H9 (cell line): ENCODE measurements at places on chromosomes 12 and 14. TPM values are rescaled to one million over a fixed set of nuclear protein-coding genes. Genes with fewer than 3 reads are reported as not detected.

DNA sequence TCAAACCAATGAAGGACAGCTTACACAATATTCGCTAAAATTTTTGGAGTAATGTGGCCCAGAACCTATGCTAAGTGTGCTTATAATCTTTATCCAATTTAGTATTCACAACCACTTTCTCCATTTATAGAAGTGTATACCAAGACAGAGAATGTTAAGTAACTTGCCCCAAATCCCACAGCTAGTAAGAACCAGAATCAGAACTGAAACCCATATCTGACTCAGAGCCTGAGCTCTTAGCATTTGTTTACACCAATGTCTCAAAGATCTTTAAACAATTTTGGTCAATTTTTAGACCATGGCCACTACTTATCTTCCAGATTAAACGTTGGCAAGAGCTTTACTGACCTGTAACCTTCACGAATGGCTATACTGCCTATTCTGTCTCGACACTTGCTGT lies 53.0 kb downstream of the PAPLN start:
- DNase-seq: no peak
- no peaks in the 10 kb centered on the region for H3K27me3 ChIP-seq
- H3K36me3 ChIP-seq: peaks cover 16% of the 10 kb centered on the region; the same call in 1 of the 2 replicates
- peaks cover 7% of the 10 kb centered on the region; the same call in 1 of the 2 replicates for H3K4me1 ChIP-seq
- peak overlapping the region; percentile 65 for H3K27ac ChIP-seq

DNA sequence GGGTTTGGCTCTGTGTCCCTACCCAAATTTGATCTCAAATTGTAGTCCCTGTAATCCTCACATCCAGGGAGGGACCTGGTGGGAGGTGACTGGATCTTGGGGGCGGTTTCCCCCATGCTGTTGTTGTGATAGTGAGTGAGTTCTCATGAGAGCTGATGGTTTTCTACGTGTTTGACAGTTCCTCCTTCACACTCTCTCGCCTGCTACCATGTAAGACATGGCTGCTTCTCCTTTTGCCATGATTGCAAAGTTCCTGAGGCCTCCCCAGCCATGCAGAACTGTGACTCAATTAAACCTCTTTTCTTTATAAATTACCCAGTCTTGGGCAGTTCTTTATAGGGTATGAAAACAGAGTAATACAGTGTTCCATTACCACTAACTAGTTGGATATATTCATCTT lies 10.3 kb upstream of the LRRC23 start:
- peaks cover 5% of the 10 kb centered on the region for H3K36me3 ChIP-seq
- no peak overlapping the region for H3K27ac ChIP-seq
- no peak overlapping the region for H3K4me3 ChIP-seq
- no peak for DNase-seq
- H3K27me3 ChIP-seq: no peaks in the 10 kb centered on the region

The INSM2 gene
- not detected in 2 replicates for total RNA-seq

The NGB gene
- total RNA-seq: 0.11 and 0.26 TPM in 2 replicates

The KRT79 gene
- not detected in 2 replicates for total RNA-seq
